ENCODE measurements at places on chromosomes 5 and 9.

DNA sequence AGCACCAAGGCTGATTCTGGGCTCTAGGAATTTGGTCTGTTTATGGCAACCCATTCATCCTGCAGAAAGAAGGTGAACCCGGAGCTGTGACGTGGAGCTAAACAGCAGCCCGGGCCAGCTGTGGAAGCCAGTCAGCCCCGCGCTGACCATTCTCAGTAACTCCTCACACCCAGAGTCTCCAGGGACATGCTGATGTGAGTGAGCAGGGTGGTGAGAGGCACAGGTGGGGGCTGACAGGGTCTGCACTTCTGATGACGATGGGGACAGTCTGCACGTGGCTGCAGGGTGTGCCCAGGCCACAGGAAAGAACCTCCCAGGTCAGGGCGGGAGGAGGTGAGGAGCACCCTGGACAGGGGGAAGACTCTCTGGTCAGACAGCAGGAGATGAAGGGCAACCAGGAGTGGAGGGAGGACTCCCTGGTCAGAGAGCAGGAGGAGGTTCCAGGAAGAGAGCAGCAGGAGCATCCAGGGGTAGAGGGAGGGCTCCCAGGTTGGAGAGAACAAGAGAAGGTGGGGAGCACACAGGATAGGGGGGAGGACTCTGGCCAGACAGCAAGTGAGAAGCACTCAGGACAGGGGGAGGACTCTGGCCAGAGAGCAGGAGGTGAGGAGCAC, 26.1 kb upstream of the SLC6A3 start:
- DNase-seq, result no peak

GRCh38 chr5:55363856-55364255, 56.1 kb downstream of the MTREX start:
- DNase-seq, result no peak

GRCh38 chr9:86716326-86716922, 230.9 kb downstream of the GAS1 start:
- no peak for DNase-seq

DNA sequence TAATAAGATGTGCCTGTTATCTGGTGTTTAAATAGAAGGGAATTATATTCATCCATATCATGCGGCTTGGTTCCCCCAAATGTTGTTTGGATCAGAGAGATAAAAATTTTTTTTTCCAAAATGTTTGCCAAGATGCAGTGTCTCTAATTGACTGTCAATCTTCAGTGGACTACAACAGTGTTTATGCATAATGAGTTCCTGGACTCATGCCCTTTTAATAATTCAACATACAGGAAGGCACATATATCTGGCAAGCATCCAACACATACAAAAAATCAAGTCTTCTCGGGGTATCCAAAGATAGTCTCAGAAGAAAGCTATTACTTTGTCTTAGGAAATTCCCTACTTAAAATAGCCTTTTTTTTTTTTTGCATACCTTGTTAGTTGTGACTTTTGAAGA, 1534.7 kb downstream of the EFNA5 start:
- DNase-seq, result no peak

DNA sequence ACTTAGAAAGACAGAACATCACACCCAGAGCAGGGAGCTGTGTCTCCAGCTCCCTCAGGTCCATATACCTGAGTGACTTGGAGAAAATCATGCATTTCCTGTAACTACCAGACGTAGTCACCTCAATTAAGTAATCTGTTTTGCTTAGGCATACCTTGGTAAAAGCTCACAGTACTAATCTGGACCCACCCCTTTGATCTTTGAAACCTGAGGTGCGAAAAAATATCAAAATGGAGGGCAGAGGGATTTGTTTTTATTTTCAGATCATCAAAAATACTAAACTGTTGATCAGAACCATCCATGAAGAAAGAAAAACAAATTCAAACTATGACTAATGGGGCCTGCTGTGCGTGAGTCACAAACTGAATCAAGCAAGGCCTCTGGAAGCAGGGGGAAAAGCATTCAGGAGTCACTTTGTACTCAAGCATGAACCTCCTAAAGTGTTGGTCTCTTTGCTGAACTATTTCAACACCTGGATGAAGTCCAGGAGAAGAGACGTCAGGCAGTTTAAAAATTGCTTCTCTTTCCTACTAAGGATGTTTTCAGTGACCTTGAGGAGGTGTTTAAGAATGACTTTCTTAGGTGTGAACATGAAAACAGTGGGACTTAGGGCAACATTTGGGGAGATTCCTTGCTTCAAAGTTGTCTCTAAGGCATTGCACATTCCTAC, 76.3 kb downstream of the MUSK start:
- no peak for DNase-seq

- DNase-seq, result no peak
Observed at GRCh38 chr5:124872615-124873014, 126.2 kb upstream of the ZNF608 start.

DNA sequence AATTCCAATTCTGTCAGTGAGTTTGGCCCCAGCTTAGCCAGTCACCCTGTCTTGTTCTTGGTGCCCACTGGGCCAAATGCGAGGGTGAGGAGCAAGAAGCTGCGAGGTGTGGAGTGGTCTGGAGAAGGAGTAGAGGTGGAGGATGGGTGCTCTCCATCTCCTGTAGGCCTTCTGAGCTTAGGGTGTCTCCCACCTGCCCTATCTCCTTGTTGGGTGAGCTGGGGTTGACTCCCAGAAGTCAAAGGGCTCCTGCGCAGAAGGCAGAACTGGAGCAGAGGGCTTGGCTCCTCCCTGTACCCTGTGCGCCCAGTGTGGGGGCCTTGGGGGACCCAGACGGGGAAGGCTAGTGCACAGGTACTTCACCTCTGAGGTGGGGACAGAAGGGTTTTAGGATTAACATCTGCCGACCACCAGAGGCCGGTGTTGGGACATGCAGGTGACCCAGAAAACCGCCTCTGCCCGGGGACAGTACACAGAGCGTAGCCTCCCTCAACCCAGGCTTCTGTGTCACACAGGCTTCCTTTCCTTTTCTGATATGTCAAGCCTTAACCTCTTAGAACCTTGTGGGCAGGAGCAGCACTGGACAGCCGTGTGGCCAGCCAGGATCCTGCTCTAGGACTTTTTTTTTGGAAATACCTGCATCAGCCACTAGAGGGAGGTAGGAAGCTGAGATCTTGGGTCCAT, 16.9 kb downstream of the IL5 start:
- peak; percentile 56 for DNase-seq

- peak; percentile 75 for DNase-seq
Observed at GRCh38 chr5:55533521-55534435, 986 bp downstream of the PLPP1 start.

DNA sequence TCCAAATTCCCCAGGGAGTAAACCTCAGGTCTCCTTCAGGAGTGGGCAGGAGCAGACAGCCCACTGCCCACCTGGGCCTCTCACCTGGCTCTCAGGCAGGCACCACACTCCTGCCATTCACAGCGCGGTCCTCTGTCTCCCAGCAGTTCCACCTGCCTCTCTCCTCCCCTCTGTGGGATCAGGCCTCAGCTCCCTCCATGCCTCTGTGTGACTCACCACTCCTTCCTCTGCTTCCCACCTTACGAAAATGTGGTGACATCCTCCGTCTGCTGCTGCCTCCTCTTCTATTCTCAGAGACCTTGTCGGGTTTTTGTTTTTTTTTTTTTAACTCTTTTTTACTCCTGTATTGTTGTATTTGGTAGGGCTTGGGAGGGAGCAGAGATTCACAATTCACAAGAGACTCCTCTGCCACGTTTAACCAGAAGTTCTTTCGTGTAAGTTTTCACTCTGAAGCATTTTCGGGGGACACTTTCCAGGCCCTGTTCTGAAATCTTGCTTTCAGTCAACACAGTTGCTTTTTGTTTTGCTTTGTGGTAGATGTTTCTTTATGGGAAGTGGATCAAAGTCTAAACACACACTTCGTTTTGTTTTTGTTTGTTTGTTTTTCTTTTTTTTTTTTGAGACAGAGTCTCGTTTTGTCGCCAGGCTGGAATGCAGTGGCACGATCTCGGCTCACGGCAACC, 21.1 kb upstream of the CDKN2AIPNL start:
- no peak for DNase-seq

DNA sequence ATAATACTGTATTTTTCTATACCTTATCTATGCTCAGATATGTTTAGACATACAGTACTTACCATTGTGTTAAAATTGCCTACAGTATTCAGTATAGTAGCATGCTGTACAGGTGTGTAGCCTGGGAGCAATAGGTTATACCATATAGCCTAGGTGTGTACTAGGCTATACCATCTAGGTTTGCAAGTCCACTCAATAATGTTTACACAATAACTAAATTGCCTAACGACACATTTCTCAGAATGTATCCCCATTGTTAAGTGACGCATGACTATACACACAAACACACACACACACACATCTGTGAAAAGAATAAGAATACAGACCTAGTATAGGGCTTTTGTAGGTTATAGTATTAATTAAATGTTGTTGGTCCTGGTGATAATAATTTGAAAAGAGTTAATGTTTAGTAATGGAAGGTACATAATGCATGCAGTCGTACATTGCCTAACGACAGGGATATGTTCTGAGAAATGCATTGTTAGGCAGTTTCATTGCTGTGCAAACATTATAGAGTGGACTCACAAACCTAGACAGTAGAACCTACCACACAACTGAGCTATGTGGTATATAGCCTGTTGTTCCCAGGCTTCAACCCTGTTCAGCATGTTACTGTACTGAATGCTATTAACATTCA, 13.6 kb downstream of the TDRD7 start:
- DNase-seq, result no peak

DNA sequence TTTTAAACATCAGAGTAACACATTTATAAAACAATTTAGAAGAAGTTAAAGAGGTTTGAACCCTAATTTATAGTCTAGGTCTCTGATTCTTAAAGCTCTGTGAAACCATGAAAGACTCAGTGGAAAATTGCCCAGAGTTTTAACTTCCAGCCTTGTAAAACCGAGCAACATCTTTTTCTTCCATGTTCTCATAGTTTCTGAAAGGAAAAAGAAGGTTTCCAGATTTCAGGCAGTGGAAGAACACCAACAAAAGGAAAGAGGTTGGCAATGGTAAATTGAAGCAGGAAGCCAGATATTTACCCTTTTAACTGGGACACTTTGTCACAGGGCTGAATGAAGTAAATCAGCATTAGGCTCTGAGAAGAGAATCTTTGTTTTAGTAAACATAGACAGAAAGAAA, 1999.3 kb downstream of the MAT2B start:
- no peak for DNase-seq

- peak; percentile 46 for DNase-seq
Observed at GRCh38 chr5:87069974-87070608, 197.6 kb upstream of the RASA1 start.

- DNase-seq, result no peak
Observed at GRCh38 chr9:89519366-89519805, 21.5 kb upstream of the SEMA4D start.

GRCh38 chr5:109743041-109743531, 53.4 kb downstream of the MAN2A1 start:
- DNase-seq, result no peak

GRCh38 chr5:143514616-143515335, 111.3 kb upstream of the NR3C1 start:
- DNase-seq, result no peak

- no peak for DNase-seq
Observed at GRCh38 chr5:4054092-4054491, 458.5 kb downstream of the IRX1 start.

DNA sequence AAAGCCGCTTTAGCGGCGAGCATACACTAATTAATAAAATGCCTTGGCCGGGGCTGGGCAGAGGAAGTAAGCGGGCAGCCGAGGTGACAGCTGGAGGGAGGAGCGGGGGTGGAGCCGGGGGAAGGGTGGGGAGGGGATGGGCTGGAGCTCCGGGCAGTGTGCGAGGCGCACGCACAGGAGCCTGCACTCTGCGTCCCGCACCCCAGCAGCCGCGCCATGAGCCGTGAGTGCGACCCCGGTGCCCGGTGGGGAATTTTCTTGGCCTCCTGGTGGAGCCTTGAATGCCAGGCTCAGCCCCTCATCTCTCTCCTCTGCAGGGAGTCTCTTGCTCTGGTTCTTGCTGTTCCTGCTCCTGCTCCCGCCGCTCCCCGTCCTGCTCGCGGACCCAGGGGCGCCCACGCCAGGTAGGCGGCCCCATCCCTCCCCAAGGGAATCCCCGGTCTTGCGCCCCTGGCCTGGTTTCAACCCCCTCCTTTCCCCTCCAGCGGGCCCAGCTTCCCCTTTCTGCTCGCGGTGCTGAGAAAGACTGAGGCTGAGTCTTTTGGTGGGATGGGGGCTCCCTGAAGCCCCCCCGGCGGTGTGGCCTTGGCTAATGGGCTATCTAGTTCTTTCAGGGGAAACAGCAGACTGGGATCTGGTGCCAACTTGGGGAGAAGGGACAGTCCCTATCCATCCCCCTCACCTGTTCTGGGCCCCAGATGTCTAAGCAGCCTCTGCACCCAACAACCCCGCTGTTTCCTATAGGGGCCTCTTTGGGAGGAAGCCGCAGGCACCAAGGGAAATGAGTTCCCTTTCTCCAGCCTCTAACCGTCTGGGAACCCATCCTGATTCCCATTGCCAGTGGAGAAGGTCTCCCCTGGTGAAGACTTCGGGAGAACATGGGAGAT, at the start of gene PTGS1:
PTGS1 (plus strand) TSS at position 156 of the 887 bp plus-strand sequence; CDS start at position 217, 61 bp downstream.
- DNase-seq, result peak; percentile 62

- DNase-seq, result no peak
Observed at GRCh38 chr9:34242830-34243229, 64.0 kb downstream of the UBAP1 start.

GRCh38 chr5:11760934-11761603, 143.2 kb downstream of the CTNND2 start:
- no peak for DNase-seq

DNA sequence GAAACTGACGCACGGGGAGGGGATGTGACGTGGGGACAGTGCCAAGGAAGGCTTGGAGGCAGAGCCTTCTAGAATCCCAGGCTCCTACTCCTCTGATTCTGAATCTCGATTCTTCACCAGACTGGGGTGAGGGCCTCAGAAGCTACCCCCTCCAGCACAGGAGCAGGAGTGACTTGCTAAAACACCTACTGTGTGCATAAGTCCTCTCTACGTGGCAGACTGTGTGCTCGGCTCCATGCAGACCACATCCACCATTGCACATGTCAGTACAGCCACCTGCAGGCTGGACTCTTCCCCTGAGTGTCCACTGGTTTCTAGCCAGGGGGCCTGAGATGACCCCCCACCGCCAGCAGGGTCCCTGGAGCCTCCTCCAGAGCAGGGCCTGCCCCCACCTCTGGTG, 71.2 kb upstream of the SARDH start:
- DNase-seq, result no peak

DNA sequence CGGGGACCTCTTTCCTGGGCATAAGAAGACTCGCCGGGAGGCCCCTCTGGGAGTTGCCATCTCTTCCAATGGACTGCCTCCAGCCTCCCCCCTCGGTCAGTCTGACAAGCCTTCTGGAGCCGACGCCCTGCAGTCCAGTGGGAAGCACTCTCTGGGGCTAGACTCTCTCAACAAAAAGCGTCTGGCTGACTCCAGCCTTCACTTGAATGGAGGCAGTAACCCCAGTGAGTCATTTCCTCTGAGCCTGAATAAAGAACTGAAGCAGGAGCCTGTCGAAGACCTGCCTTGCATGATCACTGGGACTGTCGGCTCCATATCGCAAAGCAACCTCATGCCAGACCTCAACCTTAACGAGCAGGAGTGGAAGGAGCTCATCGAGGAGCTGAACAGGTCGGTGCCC, 28.4 kb upstream of the LTC4S start:
- DNase-seq, result no peak

All from GM20000 (cell line).